CD4-positive, alpha-beta T cell treated with Interleukin-17A for 4 hours (primary cell): ENCODE measurements at places on chromosomes 3 and 15.
A peak's percentile ranks its signal among the peaks of the same experiment; 100 is the strongest.

DNA sequence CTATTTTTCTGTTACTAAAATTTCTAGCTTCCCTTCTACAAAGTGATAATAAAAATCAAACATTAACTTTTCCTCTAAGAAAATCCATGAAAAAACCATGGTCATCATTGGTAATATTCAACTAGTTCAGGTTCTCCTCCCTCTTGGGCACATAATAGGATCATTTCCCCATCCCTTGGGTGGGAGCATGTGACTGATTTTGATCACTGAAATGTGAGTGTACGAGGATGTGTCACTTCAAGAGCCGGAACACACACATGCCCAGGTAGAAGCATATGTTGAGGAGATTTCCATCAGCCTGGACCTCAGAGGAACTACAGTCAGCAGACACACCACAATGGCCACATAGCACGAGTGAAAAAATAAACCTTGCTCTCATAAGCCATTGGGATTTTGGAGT lies 36.1 kb downstream of the AP3S2 start:
- no peak for DNase-seq

DNA sequence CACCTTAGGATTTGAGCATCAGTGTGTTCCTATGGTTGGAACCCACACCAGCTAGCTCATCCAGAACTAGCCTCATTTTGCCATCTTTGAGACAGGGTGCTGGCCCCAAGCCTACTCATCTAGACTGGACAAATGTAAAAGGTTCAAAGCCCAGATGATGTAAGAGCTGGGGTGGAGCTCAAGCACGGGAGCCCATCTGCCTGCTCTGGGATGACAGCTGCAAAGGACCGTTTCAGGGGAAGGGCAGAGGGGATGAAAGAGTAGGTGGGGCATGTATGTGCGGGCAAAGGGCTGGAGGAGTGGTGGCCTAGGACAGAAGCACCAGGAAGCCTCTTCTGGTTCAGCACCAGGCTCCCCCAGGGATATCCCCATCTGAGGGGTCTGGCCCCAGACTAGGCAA lies 15.8 kb downstream of the CLK3 start:
- no peak for DNase-seq

- DNase-seq, result no peak
Observed at GRCh38 chr15:92166751-92167405, 226.8 kb upstream of the ST8SIA2 start.

GRCh38 chr3:136255672-136256406 lies 5.7 kb downstream of the PCCB start:
- no peak for DNase-seq

DNA sequence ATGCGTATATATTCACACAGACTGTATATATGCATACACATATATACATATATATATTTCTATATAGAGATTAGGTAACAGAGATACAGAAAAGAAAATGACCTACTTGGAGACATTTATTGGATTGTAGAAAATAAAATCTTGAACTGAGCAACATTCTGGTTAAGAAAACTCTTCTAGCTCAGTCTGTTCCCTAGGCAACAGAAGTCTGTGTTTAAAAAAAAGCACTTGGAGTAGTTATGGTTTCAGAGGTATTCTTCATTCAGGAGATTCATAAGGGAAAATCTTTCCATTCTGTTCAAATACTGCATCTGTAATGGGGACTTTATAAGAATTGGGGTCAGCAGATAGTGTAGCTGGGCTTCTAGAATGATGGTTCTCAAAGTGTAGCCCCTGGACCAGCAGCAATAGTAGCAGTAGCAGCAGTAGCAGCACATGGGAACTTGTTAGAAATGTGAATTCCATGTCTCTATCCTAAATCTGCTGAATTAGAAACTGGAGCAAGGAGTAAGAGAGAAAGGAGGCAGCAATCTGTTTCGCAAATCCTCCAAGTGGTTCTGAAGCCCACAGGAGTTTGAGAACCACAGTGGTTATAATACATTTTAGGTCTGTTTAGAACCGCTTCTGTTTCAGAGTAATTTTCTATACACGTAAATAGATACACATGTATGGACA lies 112.8 kb upstream of the TMEM108 start:
- DNase-seq, result no peak

- no peak for DNase-seq
Observed at GRCh38 chr15:74159773-74160172, 13.7 kb upstream of the ISLR start.

DNA sequence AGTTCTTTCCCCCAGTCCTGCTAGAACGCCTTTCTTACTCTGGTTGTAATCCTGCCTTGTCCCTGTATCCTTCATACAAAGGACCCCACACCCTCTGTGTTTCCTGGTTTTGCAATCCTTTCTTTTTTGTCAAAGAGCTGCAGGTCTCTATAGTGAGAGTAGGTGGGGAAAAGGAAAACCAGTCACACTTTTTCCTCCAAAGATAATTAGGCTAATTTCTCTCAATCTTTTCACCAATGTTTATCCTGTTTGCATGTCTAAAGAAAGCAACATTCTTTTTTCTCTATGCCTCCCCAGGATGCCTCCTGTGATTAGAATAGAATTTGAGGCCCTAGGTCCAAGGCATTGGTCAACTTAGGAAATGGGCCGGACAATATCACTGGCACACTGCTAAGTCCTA lies 25.4 kb downstream of the SEMA6D start:
- DNase-seq, result no peak

GRCh38 chr15:32888221-32888761 lies 170.5 kb downstream of the GREM1 start:
- no peak for DNase-seq

DNA sequence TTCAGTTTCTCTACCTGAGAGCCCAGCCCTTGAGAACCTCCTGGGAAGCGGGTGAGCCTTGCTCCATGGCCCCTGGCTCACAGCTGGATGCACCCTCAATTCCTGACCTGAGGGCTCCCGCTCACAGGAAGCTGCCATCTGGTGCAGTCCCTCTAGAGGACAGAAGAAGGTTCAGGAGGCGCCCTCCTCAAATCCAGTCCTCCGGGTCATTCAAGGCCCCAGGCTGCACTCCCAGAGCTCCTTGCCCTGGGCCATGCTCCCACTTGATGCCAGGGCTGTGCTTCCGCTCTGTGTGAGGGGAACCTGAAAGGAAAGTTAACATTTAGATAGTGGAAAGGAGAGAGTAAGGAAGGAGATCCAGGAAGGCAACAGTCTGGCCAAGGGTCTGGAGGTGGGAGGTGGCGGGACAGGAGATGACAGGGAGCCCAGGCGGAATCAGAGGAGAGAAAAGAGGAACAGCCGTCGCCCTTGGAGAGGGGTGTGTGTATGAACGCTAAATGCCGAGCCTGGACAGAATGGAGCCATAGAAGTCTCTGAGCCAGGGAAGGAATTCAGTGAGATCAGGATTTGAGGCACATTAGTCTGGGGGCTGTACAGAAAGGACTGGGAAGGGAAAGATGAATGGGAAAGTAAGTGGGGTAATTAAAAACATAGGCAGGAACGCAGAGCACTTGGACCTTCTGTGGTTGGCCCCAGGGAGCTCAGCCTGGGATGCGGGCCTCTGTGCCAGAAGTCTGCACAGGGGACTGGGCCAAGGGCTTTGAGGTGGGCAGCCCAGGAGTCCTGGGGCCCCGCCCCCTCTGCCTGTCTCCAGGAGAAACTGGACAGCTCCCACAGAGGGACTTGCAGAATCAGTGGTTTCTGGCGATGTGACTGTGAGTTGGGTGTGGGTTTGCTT lies 26.1 kb downstream of the TBC1D21 start:
- no peak for DNase-seq

DNA sequence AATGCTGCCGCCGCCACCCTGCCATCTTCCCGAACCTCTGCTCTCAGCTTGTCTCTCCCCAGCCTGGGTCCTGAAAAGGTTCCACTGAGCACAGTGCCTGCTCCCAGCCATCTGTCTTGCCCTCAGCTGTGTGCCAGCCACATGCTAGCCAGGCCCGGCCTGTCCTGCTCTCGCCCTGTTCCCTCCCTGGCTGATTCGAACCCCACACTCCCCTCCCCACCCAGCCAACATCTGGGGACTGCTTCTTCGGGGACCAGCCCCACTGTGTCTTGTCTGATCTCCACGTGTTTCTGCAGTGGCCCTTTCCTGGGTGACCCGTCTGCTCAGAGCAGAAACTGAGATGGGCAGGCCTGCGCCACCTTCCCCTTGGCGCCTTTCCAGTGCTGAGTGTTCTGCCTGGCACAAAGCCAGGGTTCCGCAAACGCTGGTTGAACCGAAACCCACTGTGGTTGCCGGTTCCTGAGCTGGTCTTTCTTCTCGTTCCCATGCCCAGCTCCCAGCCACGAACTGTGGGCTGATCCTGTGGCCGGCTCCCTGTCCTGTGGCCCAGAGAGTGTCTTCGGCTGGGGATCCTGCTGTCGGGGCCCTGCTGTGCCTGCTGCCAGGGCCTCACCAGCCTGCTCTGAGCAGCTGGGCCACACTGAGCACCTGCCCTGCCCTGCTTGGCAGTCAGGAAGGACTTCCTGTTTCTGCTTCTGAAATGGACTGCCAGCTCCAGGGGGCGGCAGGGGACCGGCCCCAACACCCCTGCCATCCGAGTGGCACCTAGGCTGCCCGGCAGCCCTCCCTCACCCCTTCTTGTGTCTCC lies 62.7 kb upstream of the KLF13 start:
- DNase-seq, result peak; percentile 87

DNA sequence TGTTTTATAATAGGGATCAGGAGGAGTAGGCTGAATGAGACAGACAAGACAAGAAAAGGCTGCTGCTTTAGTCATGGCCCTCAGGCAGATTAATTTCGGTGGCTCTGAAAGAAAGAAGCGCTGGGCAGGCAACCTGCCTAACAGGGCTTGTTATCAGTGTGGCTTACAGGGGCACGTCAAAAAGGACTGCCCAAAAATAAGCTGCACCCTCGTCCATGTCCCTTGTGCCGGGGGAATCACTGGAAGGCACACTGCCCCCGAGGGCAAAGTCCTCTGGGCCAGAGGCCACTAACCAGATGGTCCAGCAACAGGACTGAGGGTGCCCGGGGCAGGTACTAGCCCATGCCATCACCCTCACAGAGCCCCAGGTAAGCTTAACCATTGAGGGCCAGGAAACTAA lies 188.5 kb downstream of the IGSF11 start:
- no peak for DNase-seq

- DNase-seq, result no peak
Observed at GRCh38 chr3:365268-365667, 168.7 kb downstream of the CHL1 start.

DNA sequence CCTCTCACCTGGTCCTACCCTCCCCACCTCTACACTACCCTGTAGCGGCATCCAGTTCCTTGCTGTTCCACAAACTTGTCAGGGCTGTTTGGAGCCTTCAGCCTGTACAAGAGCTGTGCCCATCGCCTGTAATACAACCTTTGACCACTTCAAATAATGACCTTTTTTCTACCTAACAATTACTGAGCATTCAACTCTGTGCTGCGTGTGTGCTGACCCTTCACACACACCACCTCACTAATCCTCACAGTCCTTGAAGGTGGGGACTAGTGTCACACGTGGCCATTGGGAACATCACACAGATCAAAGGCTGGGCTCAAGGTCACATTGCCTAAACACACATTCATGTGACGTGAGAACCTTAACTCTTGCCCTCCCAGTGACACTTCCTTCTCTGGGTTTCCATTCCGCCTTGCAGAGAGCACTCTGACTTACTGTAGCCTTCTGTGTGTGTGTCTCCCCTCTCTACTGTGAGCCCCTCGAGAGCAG lies 3.1 kb downstream of the C3orf20 start:
- DNase-seq, result no peak

DNA sequence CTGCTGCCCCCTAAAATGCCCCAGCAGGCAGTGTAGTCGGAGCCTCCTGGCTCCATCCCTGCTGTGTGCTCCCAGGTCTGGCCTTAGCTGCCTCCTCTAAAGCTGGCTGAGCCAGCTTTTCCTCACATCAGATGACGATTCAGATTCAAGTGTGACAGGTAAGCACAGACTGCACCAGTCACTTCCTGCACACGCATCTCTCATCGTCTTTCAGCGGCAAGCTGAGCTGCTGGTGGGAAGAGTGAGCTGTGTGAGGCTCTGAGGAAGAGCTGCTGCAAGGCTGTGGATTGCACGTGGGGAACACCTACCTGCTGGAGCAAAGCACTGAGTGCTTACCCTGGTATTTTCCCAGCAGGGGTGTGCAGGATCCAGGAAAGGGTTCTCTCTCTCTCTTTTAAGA lies 88.4 kb upstream of the RPL32 start:
- no peak for DNase-seq

DNA sequence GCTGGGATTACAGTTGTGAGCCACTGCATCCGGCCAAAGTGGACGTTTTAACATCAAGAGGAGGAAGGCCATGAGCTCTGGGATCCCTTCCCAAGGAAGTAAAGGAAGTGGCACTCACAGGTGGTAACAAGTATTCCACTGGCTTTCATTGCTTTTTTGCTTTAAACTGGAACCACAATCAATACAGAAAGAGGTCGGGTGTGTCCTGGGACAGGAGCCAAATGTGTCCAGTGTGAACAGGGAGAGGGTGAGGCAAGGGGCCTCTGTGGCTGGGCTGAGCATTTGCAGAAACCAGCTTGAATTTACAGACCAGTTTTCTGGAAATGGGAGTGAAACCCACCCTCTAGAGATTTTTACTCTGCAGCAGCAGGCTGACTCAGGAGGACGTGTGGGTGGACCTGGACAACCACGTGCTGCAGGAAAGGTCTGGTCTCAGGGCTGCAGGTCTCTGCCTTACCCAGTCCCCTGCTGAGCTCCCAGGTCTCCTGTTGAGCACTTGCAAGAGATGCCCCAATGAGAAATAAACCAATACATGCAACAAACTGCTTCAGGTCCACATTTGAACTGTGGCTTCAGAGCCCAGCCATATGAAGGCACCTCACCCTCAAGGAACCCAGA lies 42.8 kb upstream of the TMEM115 start:
- no peak for DNase-seq

DNA sequence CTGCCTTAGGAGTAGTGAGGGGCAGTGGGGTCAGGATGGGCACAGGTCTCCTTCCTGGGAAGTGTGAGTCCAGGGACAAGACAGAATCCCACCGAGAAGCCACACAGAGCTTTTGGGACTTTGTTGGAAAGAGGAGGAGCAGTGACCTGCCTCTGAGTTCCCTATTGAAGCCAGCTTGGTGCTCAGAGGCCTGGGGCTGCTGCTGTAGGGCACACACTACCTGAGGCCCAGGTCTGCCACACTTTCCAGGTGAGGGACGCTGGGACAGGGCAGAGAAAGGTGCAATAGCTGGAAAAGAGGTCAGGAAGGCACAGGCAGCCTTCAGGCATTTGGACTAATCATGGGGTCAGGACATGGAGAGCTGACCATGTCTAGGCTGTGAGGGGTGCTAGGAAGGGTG lies 67.7 kb downstream of the SCN5A start:
- DNase-seq, result no peak

GRCh38 chr3:14178247-14179113 lies at the start of the genes LSM3 and XPC:
Gene LSM3 (plus strand): TSS chr3:14178817. CDS start chr3:14178861, 44 bp downstream.
Gene XPC (minus strand): TSS chr3:14178601. CDS start chr3:14178568, 33 bp downstream.
- peak; percentile 98 for DNase-seq

DNA sequence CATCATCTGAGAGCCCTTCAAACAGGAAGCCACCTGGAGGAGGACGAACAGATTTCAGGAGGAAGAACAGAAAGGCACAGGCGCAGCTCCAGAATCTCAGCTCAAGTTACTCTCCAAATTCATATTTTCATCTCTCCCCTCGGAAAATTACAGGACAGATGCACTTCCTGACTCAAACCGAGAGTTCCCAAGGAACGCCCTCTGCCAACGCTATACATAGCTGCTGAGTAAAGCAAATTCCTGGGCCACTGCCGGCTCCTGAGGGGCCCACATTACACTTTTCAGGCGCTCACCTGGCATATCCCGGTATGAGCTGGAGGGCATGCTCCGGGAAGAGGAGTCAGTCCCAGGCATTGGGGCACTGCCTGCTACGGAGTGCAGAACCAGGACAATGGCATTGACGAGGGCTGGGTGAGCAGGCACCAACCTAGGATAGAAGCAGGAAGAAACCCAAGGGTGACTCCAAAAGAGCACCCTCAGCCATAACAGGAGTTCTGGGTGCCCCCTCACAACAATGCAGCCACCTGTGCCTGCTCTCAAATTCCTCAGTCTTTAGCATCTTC lies 11.2 kb downstream of the UBL7 start:
- DNase-seq, result no peak
